ENCODE measurements at places on chromosomes 3 and 15. TPM values are rescaled to one million over a fixed set of nuclear protein-coding genes. Genes with fewer than 3 reads are reported as not detected.

Gene CLRN1
- not detected for total RNA-seq

Gene SPINK8
- total RNA-seq = not detected

Gene SEMA3F
- not detected for total RNA-seq

Gene TIGIT
- total RNA-seq = 3.6 TPM

Gene CPA3
- total RNA-seq = not detected

Gene MTMR10
- total RNA-seq = 20.4 TPM

Gene VGLL3
- not detected for total RNA-seq

Gene CCDC80
- total RNA-seq = 0.44 TPM

Gene QTRT2
- 36.5 TPM for total RNA-seq

Gene STAC
- total RNA-seq = not detected

Gene GRM2
- total RNA-seq = 2.1 TPM

Gene TUSC7
- not detected for total RNA-seq
